ENCODE measurements at places on chromosomes 12 and 14.

- no peak for DNase-seq
Observed at GRCh38 chr12:107655281-107656065, 30.1 kb upstream of the PWP1 start.

- no peak for DNase-seq
Observed at GRCh38 chr12:57657744-57658143, 24.7 kb upstream of the B4GALNT1 start.

GRCh38 chr12:48441069-48441468 is 31.3 kb upstream of the ANP32D start:
- no peak for DNase-seq

GRCh38 chr14:94638961-94639817 is 27.0 kb downstream of the SERPINA3 start:
- no peak for DNase-seq

- DNase-seq, result no peak
Observed at GRCh38 chr14:44449680-44450079, 57.4 kb downstream of the FSCB start.

DNA sequence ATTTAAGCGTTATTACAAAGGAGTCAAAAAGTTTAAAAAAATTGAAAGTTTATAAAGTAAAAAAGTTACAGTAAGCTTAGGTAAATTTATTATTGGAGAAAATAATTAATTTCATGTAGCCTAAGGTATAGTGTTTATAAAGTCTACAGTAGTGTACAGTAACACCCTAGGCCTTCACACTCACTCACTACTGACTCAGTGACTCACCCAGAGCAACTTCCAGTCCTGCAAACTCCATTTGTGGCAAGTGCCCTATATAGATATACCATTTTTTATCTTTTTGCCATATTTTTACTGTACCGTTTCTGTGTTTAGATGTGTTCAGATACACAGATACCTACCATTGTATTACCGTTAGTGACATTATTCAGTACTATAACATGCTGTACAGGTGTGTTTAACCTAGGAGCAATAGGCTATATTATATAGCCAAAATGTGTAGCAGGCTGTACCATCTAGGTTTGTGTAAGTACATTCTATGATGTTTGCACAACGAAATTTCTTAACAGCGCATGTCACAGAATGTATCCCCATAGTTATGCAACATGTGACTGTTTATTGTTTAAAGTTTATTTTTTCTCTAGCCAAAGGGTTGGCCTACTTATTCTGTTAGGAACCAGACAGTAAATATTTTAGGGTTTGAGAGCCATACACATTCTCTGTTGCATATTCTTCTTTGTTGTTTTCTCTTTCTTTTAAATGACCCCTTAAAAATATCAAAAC is 155.5 kb downstream of the PCNX1 start:
- DNase-seq, result no peak

GRCh38 chr12:59452746-59453145 is 143.1 kb upstream of the SLC16A7 start:
- no peak for DNase-seq

GRCh38 chr14:61568572-61569011 is 126.7 kb upstream of the HIF1A start:
- DNase-seq, result no peak

GRCh38 chr12:100497105-100497795 is 23.6 kb downstream of the NR1H4 start:
- no peak for DNase-seq

GRCh38 chr12:80121661-80122060 is 22.3 kb downstream of the OTOGL start:
- no peak for DNase-seq

DNA sequence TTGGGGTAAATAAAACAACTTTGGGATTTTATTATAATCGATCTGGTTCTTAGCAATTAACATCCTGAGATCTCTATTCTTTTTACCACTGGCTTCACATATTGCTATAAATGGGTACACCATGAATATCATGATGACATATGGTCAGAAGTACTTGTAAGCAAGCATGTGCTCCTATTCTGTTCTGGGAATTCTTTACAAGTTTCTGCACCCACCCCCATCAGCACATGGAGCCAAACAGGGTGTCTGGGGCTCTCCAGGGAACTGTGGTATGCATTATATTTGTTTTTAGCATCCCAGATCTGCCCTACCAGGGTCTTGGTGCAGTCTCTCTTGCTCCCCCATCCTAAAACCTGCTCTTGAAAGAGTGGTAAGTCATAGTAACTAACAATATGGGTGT is 31.3 kb downstream of the DMAC2L start:
- no peak for DNase-seq

- no peak for DNase-seq
Observed at GRCh38 chr12:26608273-26608672, 224.7 kb downstream of the ITPR2 start.

DNA sequence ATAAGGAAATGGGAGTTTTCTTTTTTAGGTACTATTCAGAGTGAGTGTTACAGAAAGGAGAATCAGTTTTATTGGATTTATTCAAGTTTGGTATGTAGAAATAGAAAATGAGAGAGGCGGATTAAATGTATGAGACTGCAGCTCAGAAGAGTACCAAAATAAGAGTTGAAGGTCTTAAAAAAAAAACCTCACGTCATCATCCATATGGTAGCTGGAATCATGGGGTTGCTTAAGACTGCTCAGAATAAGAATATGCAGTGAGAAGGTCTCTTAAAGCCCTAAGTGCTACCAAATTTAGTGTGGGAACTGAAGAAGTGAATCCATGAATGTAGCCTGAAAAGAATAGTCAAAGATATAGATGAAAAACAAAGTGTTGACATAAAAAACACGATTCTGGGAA is 825.5 kb upstream of the SEL1L start:
- DNase-seq, result no peak

DNA sequence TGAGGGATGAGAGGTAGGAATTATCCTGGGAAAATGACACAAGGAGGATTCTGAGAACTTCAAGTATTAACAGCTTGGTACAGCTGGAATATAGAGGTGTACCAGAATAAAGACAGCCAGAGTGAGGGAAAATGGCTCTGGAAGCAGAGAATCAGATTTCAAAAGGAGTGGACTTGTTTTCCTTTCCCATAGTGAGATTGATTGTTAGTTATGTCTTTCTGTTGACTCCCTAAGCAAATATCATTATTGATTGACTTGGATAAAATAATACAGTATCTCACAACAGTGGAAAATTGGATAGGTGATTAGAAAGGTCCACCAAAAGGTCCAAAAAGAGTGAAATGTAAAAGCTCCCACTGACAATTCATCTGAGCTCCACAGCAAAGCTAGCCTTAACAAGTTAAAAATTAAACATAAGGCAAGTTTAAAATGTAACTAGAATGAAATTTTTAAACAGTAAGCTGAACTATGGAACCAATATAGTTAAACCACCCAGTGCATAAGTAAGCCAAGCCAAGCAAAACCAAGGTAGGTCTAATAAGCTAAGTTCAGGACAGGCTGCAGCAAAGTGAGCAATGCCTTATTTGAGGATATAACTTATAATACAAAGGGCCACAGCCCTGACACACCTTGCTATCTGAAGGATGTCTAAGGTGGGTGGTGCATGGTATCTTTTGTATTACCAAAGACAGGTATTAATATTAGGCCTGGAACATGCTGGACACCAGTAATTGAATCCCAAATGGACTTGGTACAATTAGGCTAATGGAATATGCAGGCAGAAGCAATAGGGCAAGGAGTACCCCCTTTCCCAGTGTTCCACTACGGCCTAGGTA is 21.8 kb downstream of the ENTPD5 start:
- DNase-seq, result no peak

DNA sequence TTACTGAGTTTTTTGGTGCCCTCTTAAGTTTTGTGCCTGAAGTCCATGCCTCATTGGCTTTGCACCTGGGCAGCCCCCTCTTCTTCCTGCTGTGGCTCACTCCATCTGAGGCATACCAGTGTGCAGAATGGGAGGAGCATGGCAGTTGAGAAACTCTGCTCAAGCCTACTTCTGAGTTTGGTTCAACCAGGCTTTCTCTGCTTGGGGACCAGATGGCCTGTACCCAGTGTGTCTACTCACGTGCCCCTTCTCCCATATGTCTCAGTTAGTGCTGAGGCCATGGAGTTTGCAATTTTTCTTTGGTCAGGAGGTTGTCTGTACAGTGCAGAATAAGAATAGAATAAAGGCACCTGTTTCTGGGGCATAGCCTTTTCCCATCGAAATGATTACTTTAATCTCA is 383.3 kb upstream of the DDHD1 start:
- DNase-seq, result no peak

DNA sequence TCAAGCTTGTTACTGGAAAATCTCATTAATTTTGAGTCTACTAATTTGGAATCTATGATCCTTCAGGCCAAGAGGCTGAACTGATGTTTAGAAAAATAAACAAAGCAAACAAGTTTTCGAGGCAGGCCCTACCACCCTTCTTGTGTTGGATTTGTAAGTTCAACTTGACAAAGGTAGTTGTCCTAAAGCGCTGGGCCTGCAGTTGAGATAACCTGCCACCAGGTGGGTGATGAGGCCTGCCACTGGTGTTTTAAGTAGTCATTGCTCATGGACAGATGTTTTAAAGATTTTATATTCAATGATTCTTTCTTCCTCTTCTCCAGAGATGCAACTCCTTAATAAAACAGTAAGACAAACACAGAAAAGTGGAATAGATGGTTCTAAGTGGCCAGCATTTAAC is 19.4 kb downstream of the ACVRL1 start:
- DNase-seq, result peak; percentile 45

GRCh38 chr14:96002498-96002884 is 36.7 kb upstream of the C14orf132 start:
- DNase-seq, result no peak

- DNase-seq, result no peak
Observed at GRCh38 chr12:10218021-10218420, 5.3 kb downstream of the GABARAPL1 start.

- no peak for DNase-seq
Observed at GRCh38 chr14:104510216-104510615, 69.3 kb upstream of the C14orf180 start.

GRCh38 chr12:51028813-51029150 is 2.6 kb upstream of the SLC11A2 start:
- no peak for DNase-seq

DNA sequence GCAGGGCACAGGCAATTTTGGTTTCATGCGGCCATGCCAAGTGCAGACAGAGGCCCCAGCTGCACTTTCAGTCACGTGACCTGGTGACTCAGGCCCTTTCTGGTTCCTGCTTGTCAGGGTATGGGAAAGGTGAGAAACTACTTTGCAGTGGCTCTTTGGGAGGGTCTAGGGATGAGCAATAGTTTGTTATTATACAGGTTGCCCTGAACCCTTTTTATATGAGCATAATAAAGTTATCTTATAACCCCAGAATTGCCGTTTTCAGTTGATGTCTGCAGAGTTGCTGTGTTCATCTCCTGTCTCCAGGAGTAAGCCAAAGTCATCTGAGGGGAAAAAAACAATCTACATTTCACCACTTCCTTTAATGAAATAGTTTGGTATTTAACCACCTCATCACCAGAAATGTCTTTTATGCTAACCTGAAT is 30.9 kb upstream of the EMP1 start:
- DNase-seq, result peak; percentile 27

DNA sequence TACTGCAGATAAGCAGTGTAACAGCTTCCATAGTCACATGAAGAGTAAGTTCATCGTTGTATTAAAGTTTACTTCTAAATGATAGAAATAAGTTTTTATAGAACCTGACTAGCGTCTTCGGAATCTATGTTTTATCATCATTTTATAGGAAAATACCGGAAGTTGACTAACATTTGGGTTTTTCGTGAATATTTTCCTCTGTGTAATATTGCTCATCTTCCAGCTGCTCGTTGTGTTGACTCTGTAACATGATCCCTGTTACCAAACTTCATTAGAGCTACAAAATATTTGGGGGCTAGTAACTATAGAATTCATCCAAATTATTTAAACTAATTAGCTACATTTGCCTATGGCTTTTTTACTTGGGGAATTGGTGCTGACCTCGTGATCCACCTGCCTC is 37.2 kb downstream of the DDX51 start:
- DNase-seq, result no peak

Data from activated naive CD4-positive, alpha-beta T cell (primary cell).